ENCODE measurements at places on chromosomes 2 and 18. TPM values are rescaled to one million over a fixed set of nuclear protein-coding genes. Genes with fewer than 3 reads are reported as not detected.

GRCh38 chr2:174312581-174313234 is 22.0 kb upstream of the SP9 start:
- H3K4me3 ChIP-seq: no peak overlapping the region
- no peak for DNase-seq
- no peaks in the 10 kb centered on the region for H3K36me3 ChIP-seq
- no peak overlapping the region for H3K27ac ChIP-seq

DNA sequence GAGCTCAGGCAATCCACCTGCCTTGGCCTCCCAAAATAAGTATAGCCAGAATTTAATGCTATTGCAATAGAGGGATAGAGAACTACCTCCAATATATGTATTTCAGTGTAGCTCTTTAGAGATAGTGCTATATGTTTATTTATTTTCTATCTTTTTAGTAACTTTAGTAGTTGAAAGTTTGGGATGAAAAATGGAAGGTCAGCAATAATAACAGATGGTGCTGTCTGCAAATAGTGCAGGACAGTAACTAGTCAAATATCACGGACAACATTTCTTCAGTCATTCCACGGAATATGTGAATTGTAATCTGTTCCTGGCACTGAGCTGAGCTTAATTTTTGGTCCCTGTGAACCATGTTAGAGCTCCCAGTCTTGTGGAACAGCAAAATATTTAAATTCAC is 43.2 kb upstream of the GULP1 start:
- H3K4me1 ChIP-seq: no peaks in the 10 kb centered on the region
- H3K27ac ChIP-seq: no peak overlapping the region
- no peaks in the 10 kb centered on the region for H3K36me3 ChIP-seq
- H3K27me3 ChIP-seq: no peaks in the 10 kb centered on the region

Gene THSD7B
- total RNA-seq: 2.1 TPM

- H3K27me3 ChIP-seq: no peaks in the 10 kb centered on the region
- H3K36me3 ChIP-seq: no peaks in the 10 kb centered on the region
- no peak for DNase-seq
- no peak overlapping the region for H3K4me3 ChIP-seq
- no peak overlapping the region for H3K27ac ChIP-seq
Measured at GRCh38 chr2:85131116-85131515, 2.1 kb upstream of the TCF7L1 start.

Gene CREG2
- under 0.01 TPM for total RNA-seq

DNA sequence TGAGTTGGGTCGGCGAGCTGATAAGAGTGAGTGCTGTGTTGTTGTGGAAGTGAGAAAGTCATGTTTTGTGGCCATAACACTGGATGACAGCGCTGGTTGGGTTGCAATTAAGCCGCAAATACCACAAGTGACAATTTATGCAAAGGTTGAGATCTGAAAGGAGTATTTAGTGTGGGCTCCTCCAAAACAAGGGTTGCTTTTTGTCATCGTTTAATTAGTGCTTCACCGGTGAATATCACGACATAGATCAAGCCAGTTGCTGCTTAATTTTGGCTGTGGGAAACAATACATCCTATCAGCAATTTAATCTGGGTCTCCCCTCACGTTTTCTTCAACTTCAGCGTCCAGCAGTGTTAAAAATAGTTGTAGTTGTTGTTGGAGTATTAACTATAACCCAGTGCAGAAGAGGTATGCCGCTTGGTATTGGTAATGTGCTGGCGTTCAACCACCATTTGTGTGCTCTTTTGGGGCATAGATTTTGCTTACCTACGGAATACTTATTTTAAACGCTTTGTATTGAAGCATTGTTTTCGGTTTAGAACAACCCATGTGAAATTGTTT is 662 bp downstream of the ACVR2A start:
- H3K27ac ChIP-seq: peak overlapping the region; percentile 77
- H3K4me3 ChIP-seq: peak overlapping the region; percentile 77
- no peaks in the 10 kb centered on the region for H3K36me3 ChIP-seq
- no peak for DNase-seq

Gene SERPINB5
- not detected for total RNA-seq

DNA sequence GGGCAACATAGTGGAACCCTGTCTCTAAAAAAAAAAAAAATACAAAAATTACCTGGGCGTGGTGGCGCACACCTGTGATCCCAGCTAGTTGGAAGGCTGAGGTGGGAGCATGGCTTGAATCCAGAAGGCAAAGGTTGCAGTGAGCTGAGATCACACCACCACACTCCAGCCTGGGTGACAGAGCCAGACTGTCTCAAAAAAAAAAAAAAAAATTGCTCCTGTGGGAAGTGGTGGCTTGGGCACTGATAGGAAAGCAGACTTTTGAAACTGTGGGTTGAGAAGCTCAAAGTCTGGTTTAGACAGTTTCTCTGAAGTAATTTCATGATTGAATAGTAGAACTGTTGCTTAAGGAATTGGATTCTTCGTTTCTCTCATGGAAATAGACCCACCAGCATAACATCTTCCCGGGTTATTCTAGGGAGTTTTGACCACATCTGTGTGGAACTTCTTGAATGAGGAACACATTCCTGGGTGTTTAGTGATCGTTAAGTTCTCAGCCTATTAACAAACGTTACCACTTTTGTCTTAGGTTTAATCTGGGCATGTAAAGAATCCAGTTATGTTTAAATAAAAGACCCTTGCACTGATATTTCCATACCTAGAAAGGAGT is 33.5 kb downstream of the GRHL1 start:
- no peaks in the 10 kb centered on the region for H3K4me1 ChIP-seq
- H3K27ac ChIP-seq: peak overlapping the region; percentile 21
- H3K36me3 ChIP-seq: no peaks in the 10 kb centered on the region
- no peaks in the 10 kb centered on the region for H3K27me3 ChIP-seq

- no peak overlapping the region for H3K4me3 ChIP-seq
- no peaks in the 10 kb centered on the region for H3K27me3 ChIP-seq
- H3K4me1 ChIP-seq: no peaks in the 10 kb centered on the region
- DNase-seq: no peak
- no peak overlapping the region for H3K27ac ChIP-seq
- no peaks in the 10 kb centered on the region for H3K36me3 ChIP-seq
Measured at GRCh38 chr2:601387-601698, 75.9 kb downstream of the TMEM18 start.

Gene UGT1A6
- total RNA-seq: not detected

- no peak overlapping the region for H3K27ac ChIP-seq
- H3K36me3 ChIP-seq: no peaks in the 10 kb centered on the region
- no peak for DNase-seq
Measured at GRCh38 chr18:40642692-40643229, 1312.3 kb upstream of the PIK3C3 start.

DNA sequence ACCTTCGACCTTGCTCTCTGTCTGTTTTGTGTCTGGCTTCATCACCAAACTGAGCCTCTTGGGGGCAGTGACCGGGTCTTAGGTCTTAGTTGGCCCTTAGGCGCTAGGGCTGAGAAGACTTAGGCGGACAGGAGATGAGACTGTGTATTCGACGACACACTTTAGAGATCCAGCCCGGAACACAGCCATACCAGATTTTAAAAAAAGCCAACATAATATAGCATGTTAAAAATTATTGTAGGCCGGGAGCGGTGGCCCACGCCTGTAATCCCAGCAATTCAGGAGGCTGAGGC is 9.5 kb upstream of the PROC start:
- H3K4me1 ChIP-seq: no peaks in the 10 kb centered on the region
- no peaks in the 10 kb centered on the region for H3K36me3 ChIP-seq
- peak overlapping the region; percentile 62 for H3K4me3 ChIP-seq

DNA sequence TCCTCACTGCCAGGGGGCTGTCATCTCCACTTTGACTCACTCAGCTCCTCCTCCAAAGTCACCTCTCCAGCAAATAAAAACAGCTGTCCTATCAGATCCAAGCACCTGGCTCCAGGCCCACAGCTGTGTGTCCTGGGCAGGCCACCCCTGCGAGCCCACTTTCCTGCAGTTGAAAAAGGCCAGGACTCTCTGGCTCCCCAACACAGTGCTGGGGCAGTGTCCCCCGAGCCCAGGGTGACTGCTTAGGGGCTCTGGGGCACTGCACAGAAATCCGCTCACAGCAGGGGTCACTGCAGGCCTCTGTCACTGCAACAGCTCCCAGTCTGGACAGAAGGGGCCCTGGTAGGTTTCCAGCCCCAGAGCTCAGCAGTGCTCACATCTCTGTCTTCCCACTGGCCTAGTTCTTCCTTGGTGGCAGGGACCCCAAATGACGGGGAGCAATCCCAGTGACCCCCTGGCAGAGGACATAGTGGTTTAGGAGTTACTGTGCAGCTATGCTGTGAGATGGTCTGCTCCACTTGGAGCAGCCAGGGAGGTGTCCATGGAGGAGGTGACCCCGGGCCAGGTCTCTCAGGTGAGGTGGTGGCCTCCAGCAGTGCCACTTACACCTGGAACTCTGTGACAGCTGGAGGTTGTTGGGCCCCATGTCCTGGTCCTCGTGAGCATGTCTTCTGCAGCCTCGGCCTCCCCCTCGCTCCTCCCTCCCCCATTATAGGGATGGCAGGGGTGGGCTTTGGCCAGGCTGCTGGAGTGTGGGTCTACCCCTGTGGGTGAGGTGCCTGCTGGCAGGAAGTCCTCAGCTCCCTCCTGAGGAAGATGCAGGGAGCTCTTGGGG is 35.5 kb downstream of the HS6ST1 start:
- no peaks in the 10 kb centered on the region for H3K36me3 ChIP-seq
- DNase-seq: no peak
- H3K27ac ChIP-seq: peak overlapping the region; percentile 80
- no peak overlapping the region for H3K4me3 ChIP-seq

Gene RIT2
- not detected for total RNA-seq

- H3K4me1 ChIP-seq: no peaks in the 10 kb centered on the region
- DNase-seq: no peak
- no peaks in the 10 kb centered on the region for H3K36me3 ChIP-seq
- no peaks in the 10 kb centered on the region for H3K27me3 ChIP-seq
Measured at GRCh38 chr2:178111743-178112142, 494 bp upstream of the RBM45 start.

DNA sequence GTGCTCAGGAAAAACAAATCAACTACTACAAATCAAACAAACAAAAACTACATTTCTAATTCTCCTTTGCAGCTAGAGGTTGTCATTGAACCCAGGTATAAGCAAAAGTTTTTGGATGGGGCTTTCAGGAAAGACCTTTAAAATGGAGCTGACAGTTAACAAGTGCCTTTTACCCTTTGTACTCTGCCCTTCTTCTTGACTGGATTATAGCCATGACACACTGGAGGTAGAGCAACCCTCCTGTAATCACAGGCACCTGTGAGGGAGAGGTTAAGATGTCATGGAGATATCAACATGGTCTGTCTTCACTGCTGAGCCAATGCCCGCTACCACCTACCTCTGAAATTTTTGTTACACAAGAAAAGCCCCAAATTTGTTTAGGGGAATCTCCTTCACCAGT is 100.0 kb upstream of the GLS start:
- H3K27ac ChIP-seq: no peak overlapping the region
- no peaks in the 10 kb centered on the region for H3K36me3 ChIP-seq
- H3K27me3 ChIP-seq: no peaks in the 10 kb centered on the region
- no peak for DNase-seq
- H3K4me1 ChIP-seq: no peaks in the 10 kb centered on the region
- H3K4me3 ChIP-seq: no peak overlapping the region

Gene C2orf78
- total RNA-seq: not detected

Gene NT5DC4
- not detected for total RNA-seq

GRCh38 chr2:212957624-212958023 is 193.8 kb downstream of the IKZF2 start:
- H3K36me3 ChIP-seq: no peaks in the 10 kb centered on the region
- H3K4me3 ChIP-seq: no peak overlapping the region
- no peaks in the 10 kb centered on the region for H3K4me1 ChIP-seq
- no peak for DNase-seq

GRCh38 chr2:217440000-217440399 is 562.8 kb downstream of the TNS1 start:
- no peak for DNase-seq
- H3K4me1 ChIP-seq: peaks cover 2% of the 10 kb centered on the region
- H3K27me3 ChIP-seq: no peaks in the 10 kb centered on the region
- peak overlapping the region; percentile 48 for H3K27ac ChIP-seq

- no peak overlapping the region for H3K4me3 ChIP-seq
- H3K4me1 ChIP-seq: no peaks in the 10 kb centered on the region
- no peaks in the 10 kb centered on the region for H3K27me3 ChIP-seq
- H3K36me3 ChIP-seq: no peaks in the 10 kb centered on the region
- H3K27ac ChIP-seq: no peak overlapping the region
- DNase-seq: no peak
Measured at GRCh38 chr2:9692456-9693195, 61.8 kb upstream of the YWHAQ start.

Gene ID2
- total RNA-seq: 240 TPM

Gene SERPINB7
- not detected for total RNA-seq

GRCh38 chr2:122864728-122865127 is 1109.3 kb downstream of the TSN start:
- H3K27ac ChIP-seq: no peak overlapping the region
- no peak for DNase-seq
- H3K27me3 ChIP-seq: no peaks in the 10 kb centered on the region
- H3K4me1 ChIP-seq: no peaks in the 10 kb centered on the region
- no peaks in the 10 kb centered on the region for H3K36me3 ChIP-seq

Gene GKN1
- not detected for total RNA-seq

- H3K36me3 ChIP-seq: no peaks in the 10 kb centered on the region
- H3K4me3 ChIP-seq: no peak overlapping the region
- no peaks in the 10 kb centered on the region for H3K27me3 ChIP-seq
Measured at GRCh38 chr2:224260372-224261020, 141.4 kb downstream of the FAM124B start.

DNA sequence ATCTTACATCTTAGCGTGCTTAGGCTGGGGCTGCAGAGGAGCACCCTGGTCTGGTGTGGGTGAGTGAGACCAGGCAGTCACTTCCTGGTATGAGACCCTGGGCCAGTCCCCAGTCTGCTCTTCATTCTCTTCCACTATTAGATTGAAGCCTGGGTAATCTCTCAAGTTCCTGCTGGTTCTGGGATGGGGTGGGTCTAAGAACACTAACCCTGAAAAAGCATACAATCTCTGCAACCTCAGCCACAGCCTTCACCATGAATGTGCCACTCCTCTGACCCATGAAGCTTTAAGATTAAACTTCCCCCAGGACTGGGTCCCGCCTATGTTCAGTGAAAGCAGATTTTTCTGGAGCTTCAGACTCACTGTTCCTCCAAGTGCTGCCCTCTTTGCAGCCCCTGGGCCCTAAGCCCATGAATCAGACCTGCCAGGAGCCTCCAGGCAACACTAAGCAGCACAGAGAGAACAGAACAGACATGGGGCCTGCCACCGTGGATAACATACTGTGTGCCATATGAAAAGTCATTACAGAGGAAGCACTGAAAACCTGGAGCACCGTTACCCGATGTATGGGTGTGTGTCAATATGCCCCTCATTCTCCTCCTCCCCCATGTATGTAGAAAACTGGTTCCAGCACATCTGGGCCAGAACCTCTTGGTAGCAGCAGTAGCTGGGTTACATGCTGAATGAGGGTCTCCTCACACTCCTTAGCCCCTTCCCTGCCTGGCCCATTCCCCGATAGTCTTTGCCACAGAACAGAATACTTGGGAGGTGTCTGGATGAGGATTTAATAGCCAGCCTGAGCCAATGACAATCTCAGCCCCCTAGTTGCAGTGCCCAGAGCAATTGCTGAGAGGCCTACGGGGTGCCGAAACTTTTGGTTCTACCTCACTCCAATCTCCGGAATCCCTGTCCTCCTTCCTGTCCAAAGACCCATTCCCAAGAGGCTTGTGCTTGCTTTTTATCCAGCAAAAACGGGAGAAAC is 2.7 kb upstream of the SIX2 start:
- no peak overlapping the region for H3K4me3 ChIP-seq
- H3K27ac ChIP-seq: no peak overlapping the region
- peaks cover 6% of the 10 kb centered on the region for H3K4me1 ChIP-seq

All from breast epithelium (tissue), 4 donors.